ENCODE measurements at places on chromosomes 2 and 18.

DNA sequence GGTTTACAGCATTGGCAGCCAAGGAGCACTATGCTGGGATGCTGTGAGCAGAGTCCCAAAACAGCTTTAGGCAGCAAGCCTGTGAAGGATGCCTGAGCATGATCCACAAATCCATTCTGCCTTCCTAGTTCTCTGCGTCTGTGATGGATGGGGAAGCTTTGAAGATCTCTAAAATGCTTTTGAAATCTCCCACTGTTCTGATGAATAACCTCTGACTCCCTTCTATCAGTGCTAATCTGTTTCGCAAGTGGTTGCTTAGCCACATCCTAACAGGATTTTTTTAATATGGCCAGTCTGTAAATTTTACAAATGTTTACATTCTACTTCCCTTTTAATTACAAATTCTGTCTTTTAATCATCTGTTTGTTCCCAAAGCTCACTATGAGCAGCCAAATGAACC lies 319.2 kb downstream of the GULP1 start:
- DNase-seq: no peak

DNA sequence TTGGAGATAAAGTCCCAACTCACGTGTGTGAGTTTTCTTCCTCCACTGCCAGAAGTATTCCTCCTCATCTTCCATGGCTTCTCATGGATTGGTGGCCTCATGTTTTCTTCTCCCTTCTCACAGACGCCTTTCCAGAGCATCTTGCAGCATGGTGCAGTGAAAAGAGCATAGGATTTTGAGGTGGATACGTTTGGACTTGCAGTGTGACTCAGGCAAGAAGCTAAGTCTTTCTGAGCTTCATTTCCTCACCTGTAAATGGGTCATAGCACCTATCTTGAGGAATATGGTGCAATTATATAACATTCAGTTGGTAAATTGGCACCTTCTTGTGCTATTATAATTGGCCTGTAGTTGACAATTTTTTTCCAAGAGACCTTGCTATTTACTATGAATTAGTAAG lies 247.6 kb downstream of the RDH14 start:
- no peak for DNase-seq

- no peak for DNase-seq
Measured at GRCh38 chr2:239802185-239802649, 222.9 kb downstream of the NDUFA10 start.

GRCh38 chr18:56645415-56646016 lies 5.6 kb upstream of the WDR7 start:
- DNase-seq: no peak
